ENCODE measurements at places on chromosomes 3 and 15.

- DNase-seq, result peak; percentile 27
Observed at GRCh38 chr3:46851364-46852333, 11.6 kb downstream of the MYL3 start.

- peak; percentile 55 for DNase-seq
Observed at GRCh38 chr3:89098964-89099585, 8.3 kb upstream of the EPHA3 start.

DNA sequence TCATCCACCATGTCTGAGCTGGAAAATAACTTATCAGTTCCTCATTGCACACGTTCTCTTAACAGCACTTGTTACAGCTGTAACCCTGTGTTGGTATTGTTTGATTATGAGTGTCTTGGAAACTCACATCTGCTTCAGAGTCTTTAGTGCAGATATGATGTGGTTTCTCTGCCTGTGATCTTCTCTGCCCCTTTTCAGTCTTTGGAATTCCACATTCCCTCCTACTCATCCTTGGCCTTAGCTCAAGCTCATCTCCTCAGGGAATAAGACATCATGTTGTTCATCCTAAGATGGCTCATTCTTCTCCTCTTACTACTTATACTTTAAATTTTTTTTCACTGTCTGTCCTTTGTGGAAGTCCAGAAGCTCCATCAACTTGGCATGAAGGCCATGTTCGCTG, 77.7 kb downstream of the SYNPR start:
- peak; percentile 4 for DNase-seq

DNA sequence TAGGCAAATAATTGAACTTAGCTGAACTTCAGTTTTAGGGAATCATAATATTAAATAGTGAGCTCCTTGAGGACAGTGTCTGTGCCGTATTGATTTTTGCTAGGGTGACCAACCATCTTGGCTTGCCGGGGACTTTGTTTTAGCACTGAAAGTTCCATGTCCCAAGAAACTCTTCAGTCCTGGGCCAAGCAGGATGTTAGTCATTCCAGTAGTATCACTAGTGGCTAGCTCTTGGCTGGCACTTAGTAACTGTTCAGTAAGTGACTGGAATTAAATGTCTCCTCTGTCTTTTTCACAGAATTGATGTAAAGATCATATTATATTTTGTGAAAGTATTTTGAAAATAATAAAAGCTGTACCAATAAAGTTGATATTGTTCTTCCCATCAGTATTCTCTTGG, 42.3 kb downstream of the RSRC1 start:
- DNase-seq, result peak; percentile 52

- DNase-seq, result peak; percentile 40
Observed at GRCh38 chr3:44894485-44894884, 20.1 kb downstream of the TGM4 start.

All from EL (cell line).